ENCODE measurements at places on chromosomes 13 and 19.
A peak's percentile ranks its signal among the peaks of the same experiment; 100 is the strongest.

DNA sequence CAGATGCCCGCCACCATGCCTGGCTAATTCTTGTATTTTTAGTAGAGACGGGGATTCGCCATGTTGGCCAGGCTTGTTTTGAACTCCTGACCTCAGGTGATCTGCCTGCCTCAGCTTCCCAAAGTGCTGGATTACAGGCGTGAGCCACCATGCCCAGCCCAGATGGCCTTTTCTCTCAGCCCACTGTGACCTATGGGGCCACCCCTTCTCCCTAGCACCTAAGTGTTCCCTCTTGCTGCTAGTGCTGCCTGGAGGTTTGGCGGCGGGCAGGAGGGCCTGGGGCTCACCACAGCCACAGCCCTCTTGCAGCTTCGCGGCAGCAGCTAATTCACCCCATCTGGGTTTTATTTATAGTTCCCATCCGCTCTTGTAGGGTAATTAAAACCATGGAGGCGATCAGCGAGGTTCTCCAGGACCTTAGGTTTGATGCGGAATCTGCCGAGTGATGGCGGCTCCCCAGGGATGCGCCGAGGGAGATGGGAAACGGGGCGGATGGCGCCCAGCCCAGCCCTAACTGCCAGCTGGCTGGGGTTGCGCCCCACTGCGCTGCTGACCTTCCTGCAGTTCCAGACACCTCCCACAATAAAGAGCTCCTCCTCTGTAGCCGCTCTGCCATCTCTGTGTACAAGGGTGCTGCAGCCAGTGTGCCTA is 3.3 kb downstream of the REX1BD start:
- no peak for DNase-seq

DNA sequence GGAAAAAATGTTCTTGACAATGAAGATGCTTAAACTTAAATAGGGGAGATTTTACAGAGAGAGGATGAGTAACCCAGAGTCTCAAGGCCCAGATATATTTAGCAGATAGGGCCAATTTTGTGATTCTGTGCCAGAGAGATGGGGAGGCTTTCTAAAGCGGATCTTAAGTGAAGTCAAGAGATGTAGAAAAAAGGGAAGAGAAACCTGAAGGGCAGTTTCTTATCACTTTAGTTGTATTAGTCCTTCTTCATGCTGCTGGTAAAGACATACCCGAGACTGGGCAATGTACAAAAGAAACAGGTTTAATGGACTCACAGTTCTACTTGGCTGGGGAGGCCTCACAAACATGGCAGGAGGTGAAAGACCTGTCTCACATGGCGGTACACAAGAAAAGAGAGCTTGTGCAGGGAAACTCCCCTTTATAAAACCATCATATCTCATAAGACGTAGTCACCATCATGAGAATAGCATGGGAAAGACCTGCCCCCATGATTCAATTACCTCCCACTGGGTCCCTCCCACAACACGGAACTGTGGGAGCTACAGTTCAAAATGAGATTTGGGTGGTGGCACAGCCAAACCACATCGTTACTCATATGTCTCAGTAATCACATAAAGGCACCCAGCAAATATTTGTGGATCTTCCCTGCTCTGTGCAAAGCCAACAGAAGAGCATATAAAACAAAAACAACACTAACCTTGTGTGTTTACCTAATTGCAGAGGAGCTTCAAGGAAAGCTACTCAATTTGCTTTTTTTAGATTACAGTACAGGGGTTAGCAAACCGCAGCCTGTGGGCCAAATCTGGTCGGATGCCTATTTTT is 102.6 kb upstream of the MYCBP2 start:
- DNase-seq = peak; percentile 76

GRCh38 chr19:55348317-55349034 is 6.0 kb downstream of the COX6B2 start:
- no peak for DNase-seq

DNA sequence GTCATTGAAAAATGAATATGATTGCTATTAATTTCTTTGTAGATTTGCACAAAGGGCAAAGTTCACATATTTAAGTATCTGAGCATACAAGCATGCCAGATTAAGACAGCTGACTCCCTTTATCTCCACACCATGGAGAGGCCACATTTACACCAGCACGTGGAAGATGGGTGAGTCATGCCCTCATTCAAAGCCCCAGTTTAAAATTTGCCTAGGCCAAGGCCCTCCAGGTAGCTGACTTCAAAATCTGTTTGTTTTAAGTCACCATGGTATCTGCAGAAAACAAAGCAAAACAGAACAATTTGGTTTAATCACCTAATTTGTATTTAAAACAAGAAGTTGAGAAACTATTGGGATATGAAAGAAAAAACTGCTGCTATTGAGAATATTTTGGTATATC is 109.2 kb downstream of the ESD start:
- no peak for DNase-seq

DNA sequence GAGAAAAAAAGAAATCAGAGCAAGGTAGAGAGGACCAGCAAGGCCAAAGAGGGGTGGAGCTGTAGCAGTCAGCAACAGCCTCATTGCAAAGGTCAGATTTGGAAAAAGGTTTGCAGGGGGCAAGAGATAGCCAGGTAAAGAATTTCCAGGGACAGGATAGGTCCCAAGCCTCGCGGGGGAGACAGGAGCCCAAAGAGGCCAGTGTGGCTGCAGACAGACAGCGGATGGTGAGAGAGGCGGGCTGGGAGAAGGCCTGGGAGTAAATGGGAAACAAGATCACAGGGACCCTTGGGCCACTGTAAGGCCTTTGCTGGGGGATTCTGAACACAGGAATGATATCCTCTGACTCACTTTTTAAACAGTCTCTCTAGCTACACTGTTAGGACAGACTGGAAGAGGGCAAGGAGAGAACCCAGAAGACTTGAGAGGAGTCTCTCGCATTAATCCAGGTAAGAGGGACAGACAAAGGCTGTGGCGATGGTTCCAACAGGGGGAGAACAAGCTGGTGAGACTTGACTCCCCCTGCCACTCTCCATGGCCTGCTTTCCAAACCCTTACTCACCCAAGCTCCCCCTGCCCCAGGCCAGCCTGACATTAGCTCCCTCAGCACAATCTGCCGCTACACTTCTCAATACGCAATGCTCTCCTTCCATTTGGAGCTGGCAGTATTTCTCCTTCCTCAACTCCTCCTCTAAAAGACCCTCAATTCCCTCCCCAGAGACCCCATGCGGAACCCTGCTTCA is 31.8 kb downstream of the DOCK9 start:
- no peak for DNase-seq
